GM23338 (cell line): ENCODE measurements at places on chromosomes 12 and 14. TPM values are rescaled to one million over a fixed set of nuclear protein-coding genes. Genes with fewer than 3 reads are reported as not detected.
A peak's percentile ranks its signal among the peaks of the same experiment; 100 is the strongest.

DNA sequence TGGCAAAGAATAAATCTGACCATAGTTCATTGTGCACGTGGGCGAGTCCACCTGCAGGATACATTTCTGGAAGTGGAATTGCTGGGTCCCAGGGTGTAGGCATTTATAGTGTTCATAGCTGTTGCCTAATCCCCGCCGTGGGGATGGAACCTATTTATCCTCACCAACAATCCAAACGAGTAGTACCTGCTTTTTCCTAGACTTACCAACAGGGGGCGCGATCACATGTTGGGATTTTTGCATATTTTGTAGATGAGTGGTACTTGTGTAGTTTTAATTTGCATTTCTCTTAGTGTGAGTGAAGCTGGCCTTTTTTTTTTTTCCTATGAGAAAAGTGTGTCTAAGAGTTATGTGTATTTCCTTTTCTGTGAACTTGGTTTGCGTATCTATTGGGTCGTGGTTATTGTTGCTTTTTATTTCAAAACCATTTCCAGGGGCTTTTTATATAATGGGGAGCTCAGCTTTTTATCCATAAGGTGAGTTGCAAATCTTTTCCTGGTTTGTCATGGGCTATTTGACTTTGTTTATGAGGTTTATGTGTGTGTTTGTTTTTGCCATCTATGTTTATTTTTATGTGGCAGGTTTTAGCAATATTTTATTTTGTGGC is 67.2 kb downstream of the CCDC92 start:
- DNase-seq = peak; percentile 81
- no peak overlapping the region for H3K27ac ChIP-seq
- H3K36me3 ChIP-seq = no peaks in the 10 kb centered on the region
- H3K4me1 ChIP-seq = peaks cover 4% of the 10 kb centered on the region; the same call in 1 of the 2 replicates
- no peak overlapping the region for H3K4me3 ChIP-seq

DNA sequence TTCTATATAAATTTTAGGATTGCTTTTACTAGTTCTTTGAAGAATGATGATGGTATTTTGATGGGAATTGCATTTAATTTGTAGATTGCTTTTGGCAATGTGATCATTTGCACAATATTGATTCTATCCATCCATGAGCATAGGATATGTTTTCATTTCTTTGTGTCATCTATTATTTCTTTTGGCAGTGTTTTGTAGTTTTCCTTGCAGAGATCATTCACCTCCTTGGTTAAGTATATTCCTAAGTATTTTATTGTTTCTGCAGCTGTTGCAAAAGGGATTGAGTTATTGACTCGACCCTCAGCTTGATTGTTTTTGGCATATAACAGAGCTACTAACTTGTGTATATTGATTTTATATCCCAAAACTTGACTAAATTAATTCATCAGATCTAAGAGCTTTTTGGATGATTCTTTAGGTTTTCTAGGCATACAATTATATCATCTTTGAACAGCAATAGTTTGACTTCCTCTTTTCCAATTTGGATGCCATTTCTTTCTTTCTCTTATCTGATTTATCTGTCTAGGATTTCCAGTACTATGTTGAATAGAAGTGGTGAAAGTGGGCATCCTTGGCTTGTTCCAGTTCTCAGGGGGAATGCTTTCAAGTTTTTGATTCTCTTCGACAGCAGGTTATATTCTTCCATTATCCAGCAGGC is 668.1 kb downstream of the SLC16A7 start:
- no peak overlapping the region for H3K27ac ChIP-seq
- DNase-seq = no peak
- H3K27me3 ChIP-seq = no peaks in the 10 kb centered on the region
- no peaks in the 10 kb centered on the region for H3K36me3 ChIP-seq

The CBLN3 gene
- total RNA-seq = 0.07 TPM in 1 of 2 replicates, not detected in the other

DNA sequence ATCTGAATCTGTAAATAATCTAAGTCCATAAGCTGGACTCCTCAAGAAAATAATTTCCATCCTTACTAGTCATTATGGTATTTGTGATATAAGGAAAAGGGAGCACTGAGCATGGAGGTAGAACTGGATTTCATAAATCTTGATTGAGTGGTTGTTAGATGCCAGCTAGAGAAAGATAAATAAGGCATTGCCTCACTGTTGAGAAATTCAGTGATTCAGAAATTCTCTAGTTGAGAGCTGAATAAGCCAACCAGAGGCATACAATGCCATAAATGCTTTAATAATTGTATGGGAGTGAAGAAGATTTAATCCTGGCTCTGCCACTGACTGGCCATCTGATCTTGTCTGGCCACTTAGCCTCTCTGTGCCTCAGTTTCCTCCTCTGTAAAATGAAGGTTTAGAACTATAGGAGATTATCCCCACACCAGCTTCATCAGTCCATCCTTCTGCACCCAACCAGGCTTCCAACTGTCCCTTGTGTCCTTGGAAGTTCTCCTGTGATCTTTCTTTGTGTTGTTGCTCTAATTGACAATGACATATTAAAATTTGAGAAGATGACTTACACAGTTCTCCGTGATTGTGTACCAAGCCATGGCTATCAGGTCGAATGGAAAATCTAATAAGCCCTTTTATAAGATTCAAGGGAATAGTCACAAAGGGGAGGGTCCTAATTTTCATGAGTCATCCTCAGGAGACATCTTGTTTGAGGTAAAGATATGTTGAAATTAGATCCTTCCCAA is 394.3 kb downstream of the EGLN3 start:
- H3K36me3 ChIP-seq = no peaks in the 10 kb centered on the region
- no peaks in the 10 kb centered on the region for H3K27me3 ChIP-seq
- peaks cover 15% of the 10 kb centered on the region for H3K4me1 ChIP-seq
- no peak overlapping the region for H3K4me3 ChIP-seq

The CCDC196 gene
- not detected in 2 replicates for total RNA-seq

DNA sequence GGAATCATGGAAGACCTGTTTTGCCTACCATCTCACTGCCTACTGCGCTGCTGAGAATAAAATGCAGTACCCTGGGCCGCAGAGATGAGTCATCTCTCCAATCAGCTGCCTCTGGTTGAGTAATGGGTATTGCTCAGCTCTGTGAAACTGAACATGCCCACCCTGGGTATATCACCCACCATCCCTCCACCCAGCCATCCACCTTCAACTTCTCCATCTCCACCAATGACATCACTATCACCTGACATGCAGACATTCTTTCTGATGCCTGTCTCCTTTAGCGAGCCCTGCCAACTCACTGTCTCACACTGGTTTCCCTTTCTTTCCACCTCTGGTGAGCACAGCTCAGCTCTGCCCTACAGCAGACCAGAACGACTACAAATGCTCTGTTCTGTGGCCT is 33.6 kb downstream of the E2F7 start:
- no peaks in the 10 kb centered on the region for H3K27me3 ChIP-seq
- H3K4me3 ChIP-seq = no peak overlapping the region
- peaks cover 57% of the 10 kb centered on the region for H3K36me3 ChIP-seq
- no peaks in the 10 kb centered on the region for H3K4me1 ChIP-seq
- no peak for DNase-seq

The RITA1 gene
- 33.0 and 40.4 TPM in 2 replicates for total RNA-seq

GRCh38 chr12:34286934-34287333 is 264.6 kb downstream of the ALG10 start:
- no peak for DNase-seq
- H3K27me3 ChIP-seq = no peaks in the 10 kb centered on the region

The HOXC4 gene
- total RNA-seq = not detected in 2 replicates

- peaks cover 19% of the 10 kb centered on the region for H3K27me3 ChIP-seq
- H3K36me3 ChIP-seq = no peaks in the 10 kb centered on the region
- peak; percentile 71 for DNase-seq
- no peak overlapping the region for H3K27ac ChIP-seq
Observed at GRCh38 chr14:58628406-58628805, 9.4 kb upstream of the DACT1 start.

DNA sequence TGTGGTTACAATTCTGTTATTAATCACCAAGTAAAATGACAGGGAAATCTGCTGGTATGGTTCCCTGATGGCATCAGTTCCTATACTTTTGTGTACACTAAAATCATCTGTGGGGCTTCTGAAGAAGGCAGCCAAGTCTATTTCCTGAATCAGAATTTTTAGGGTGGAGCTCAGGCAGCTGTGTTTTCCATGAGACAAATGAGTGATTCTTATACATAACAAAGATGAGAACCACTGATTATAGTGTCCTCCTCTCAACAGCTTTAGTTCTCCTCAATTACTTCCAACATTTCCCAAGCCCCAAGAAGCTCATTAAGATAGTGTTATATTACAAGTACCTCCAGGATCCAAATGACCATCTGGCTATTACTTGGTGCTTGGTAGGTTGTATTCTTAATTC is 64.5 kb upstream of the USP44 start:
- H3K36me3 ChIP-seq = no peaks in the 10 kb centered on the region
- no peaks in the 10 kb centered on the region for H3K27me3 ChIP-seq
- peaks cover 16% of the 10 kb centered on the region for H3K4me1 ChIP-seq
- H3K4me3 ChIP-seq = no peak overlapping the region
- no peak overlapping the region for H3K27ac ChIP-seq

DNA sequence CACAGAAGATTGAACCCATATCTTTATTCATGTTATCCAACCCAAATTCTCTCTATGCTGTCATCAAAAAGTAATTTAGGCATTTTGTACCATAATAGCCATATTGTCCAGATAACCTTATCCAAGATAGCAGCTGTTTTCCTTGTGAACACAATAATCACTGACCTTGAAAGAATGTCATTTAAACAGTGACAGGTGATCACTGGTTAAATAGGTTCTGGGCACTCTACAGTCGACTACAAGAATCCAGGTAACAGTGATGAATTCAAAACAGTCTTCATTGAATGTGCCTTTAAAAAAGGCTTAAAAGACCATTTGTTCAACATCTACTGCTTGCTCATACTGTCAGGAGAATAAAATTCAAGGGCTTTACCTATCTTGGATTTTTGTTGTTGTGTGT is 4.6 kb upstream of the SPX start:
- no peak for DNase-seq
- H3K27me3 ChIP-seq = peaks cover 14% of the 10 kb centered on the region
- H3K27ac ChIP-seq = no peak overlapping the region
- no peak overlapping the region for H3K4me3 ChIP-seq

The PIWIL1 gene
- total RNA-seq = not detected in 2 replicates

DNA sequence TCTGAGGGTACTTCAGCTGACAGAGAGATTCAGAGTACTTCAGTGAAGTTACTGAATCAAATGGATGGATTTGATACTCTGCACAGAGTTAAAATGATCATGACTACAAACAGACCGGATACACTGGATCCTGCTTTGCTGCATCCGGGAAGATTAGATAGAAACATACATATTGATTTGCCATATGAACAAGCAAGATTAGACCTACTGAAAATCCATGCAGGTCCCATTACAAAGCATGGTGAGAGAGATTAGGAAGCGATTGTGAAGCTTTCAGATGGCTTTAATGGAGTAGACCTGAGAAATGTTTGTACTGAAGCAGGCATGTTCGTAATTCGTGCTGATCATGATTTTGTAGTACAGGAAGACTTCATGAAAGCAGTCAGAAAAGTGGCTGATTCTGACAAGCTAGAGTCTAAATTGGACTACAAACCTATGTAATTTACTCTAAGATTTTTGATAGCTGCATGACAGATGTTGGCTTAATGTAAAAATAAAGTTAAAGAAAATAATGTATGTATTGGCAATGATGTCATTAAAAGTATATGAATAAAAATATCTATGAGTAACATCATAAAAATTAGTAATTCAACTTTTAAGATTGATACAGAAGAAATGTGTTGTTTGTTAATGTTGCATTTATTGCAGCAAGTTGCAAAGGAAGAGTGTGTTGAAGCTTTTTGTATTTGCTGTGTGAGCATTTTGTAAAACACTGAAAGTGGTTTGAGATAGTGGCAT is 136.1 kb upstream of the RAP1B start:
- H3K36me3 ChIP-seq = no peaks in the 10 kb centered on the region
- no peaks in the 10 kb centered on the region for H3K27me3 ChIP-seq
- H3K27ac ChIP-seq = no peak overlapping the region
- H3K4me3 ChIP-seq = no peak overlapping the region
- H3K4me1 ChIP-seq = no peaks in the 10 kb centered on the region

DNA sequence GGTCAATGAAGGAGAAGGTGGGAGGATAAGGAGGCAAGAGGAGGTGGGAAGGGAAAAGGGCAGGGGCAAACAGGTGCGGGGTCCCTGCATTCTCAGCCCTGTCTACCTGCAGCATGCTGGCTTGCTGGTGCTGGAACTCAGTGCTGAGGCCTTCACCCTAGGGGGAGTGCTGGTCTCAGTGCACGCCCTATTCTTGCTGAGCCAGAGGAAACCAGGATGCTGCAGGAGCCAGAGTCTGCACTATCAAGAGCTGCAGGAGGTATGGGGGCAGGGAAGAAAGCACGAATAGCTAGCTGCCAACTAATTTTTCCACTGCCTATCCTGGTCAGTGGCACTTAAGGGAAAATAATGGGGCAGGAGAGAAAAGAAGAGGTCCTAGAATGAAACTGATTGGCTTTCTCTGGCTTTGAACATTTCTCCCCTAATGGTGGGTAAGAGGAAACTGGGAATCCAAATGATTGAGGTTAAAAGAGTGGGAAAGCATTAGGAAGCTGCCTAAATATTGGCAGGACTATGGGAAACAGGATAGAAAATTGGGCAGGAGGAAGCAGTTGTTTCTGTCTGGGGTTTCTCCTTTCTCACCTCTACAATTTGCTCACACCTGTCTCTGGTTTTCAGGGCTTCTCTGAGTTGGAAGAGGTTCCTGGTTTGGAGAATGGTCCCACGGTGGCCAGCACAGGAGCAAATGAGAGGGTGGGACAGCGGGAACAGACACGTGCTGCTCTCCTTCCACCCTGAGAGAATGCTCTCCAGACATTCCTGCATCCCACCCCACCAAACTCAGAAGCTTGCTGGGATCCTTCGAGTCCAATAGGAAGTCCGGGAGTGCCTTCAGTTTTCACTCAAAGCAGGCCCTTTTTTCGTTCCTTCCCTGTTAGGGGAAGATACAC is 1.9 kb downstream of the TMEM253 start:
- DNase-seq = peak; percentile 51
- H3K27ac ChIP-seq = peak overlapping the region; percentile 10; the same call in 1 of the 2 replicates
- H3K27me3 ChIP-seq = no peaks in the 10 kb centered on the region

The GYS2 gene
- total RNA-seq = not detected in 2 replicates

The ANKRD33 gene
- total RNA-seq = 0.27 and 1.7 TPM in 2 replicates

The SERPINA9 gene
- total RNA-seq = not detected in 2 replicates

The LTB4R gene
- total RNA-seq = 4.7 and 7.9 TPM in 2 replicates

DNA sequence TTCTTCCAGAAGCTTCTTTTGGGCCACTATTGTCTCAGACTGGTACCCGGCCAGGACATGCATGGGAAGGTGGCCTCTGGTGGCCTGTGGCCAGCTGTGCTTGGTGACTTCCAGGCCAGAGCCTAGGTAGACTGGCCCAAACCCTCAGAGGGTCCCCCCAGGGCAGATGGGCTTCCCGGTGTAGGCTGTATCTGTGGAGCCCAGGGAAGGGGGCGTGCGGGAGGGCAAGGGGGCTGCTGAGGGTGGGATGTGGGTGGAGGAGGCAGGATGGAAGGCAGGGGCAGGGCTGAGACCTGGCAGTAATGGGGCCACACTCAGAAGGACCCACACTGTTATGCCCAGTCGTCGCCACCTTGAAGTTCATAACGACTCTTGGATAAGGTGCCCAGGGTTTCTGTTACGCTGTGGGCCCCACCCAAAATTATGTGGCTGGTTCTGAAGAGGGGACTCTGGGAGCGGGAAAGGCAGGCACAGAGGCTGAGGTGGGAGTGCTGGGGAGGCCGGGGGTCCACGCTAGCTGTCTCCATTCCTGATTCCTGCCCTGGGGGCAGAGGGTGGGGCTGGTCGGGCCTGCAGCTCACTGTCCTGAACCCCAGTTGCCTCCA is 52.1 kb downstream of the KIF26A start:
- H3K27ac ChIP-seq = no peak overlapping the region
- H3K27me3 ChIP-seq = no peaks in the 10 kb centered on the region
- H3K4me1 ChIP-seq = no peaks in the 10 kb centered on the region

GRCh38 chr12:80151131-80151530 is 51.8 kb downstream of the OTOGL start:
- no peak overlapping the region for H3K27ac ChIP-seq
- H3K27me3 ChIP-seq = no peaks in the 10 kb centered on the region

- H3K36me3 ChIP-seq = no peaks in the 10 kb centered on the region
- DNase-seq = no peak
- no peak overlapping the region for H3K4me3 ChIP-seq
- no peaks in the 10 kb centered on the region; the same call in 1 of the 2 replicates for H3K4me1 ChIP-seq
- no peak overlapping the region for H3K27ac ChIP-seq
Observed at GRCh38 chr14:77065851-77066577, 32.0 kb upstream of the CIPC start.
